NCI-H510A treated with DMSO at 0.1 percent for 48 hours (cell line): ENCODE measurements at places on chromosomes 3 and 15.

DNA sequence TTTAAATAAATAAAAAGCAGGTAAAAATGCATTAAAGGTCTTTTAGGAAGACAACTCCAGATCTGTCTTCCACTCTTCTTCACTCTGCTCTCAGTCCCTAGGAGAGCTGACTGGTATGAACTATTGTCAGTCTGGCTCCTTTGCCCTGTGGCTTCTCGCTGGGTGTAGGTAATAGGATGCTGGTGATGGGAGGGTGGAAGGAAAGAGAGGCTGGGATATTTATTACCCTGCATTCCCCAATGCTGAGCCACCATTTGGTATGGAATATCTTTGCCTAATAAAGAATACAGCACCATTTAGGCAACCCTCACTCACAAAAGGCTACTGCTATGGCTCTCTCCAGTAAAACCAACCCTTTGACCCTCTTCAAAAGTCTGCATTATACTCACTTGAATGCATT, 326.9 kb downstream of the CNTN3 start:
- DNase-seq, result no peak

DNA sequence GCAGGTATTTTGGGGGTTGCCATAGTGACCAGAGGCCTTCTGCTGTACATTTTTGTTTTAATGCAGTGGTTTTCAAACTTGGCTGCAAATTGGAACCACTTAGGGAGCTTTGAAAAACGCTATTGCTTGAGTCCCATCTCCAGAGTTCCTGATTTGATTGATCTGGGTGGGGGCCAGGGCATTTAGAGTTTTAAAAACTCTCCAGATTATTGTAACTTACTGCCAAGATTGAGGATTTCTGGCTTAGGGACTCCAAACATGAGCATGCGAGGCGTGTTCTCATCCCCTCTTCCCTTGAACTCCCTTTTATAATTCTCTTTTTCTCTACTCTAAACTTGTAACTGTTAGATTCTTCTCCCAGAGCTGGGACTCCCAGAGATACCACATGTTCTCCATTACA, 340.8 kb upstream of the SUCLG2 start:
- no peak for DNase-seq

- peak; percentile 46 for DNase-seq
These were observed 261.1 kb downstream of the EPHB1 start for GRCh38 chr3:135056084-135056730.

GRCh38 chr3:156158656-156159295, 38.4 kb downstream of the KCNAB1 start:
- DNase-seq, result no peak

- DNase-seq, result no peak
These were observed 47.9 kb downstream of the CCNB2 start for GRCh38 chr15:59152694-59153450.

GRCh38 chr15:87345961-87346360, 910.6 kb downstream of the NTRK3 start:
- no peak for DNase-seq

GRCh38 chr3:30443756-30444673, 162.4 kb upstream of the TGFBR2 start:
- no peak for DNase-seq

- no peak for DNase-seq
These were observed 12.6 kb downstream of the SCN5A start for GRCh38 chr3:38636881-38637280.

GRCh38 chr15:39243396-39243795, 337.5 kb upstream of the THBS1 start:
- no peak for DNase-seq

- no peak for DNase-seq
These were observed 21.4 kb upstream of the PRTG start for GRCh38 chr15:55764398-55764797.

GRCh38 chr3:4736284-4736861, 242.9 kb upstream of the BHLHE40 start:
- DNase-seq, result no peak
